CD4-positive, alpha-beta T cell (primary cell): ENCODE measurements at places on chromosomes 7 and 10.

- no peak for DNase-seq
Measured at GRCh38 chr7:139548302-139549028, 25.0 kb downstream of the CLEC2L start.

GRCh38 chr7:131083781-131084180 lies 243.9 kb upstream of the MKLN1 start:
- DNase-seq: no peak

GRCh38 chr10:677038-677437 lies 12.4 kb downstream of the DIP2C start:
- no peak for DNase-seq

- no peak for DNase-seq
Measured at GRCh38 chr10:5654218-5654755, 12.1 kb downstream of the ASB13 start.

- DNase-seq: no peak
Measured at GRCh38 chr10:72176701-72177100, 39.1 kb upstream of the ANAPC16 start.
